Endothelial cell of umbilical vein (primary cell): ENCODE measurements at places on chromosomes 12 and 14. TPM values are rescaled to one million over a fixed set of nuclear protein-coding genes. Genes with fewer than 3 reads are reported as not detected.

DNA sequence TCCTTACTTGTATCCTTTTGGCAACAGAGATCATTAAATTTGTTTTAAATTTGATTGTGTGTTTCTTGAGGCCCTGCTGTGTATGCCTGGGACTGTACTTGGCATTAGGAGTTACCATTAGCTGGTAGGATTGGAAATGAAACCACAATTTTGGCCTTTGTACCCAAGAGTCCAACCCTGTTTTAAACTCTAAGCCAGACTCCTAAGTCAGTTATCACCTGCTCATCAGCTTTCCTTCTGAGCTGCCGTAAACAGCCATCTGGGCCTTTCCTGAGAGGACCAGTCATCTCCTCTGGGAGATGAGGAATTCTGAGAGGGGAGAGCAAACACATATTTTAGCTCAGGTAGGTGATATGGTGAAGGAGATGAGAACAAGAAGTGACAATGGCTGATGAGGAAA lies 74.3 kb upstream of the SRSF5 start:
- no peak for DNase-seq

The IL31 gene
- total RNA-seq, result not detected in 2 replicates

- no peak for DNase-seq
These were observed 114.8 kb upstream of the LHX5 start for GRCh38 chr12:113586461-113586860.

- no peak for DNase-seq
These were observed 6.9 kb upstream of the SLC11A2 start for GRCh38 chr12:51033048-51033447.

- no peak for DNase-seq
These were observed 183.5 kb upstream of the CAND1 start for GRCh38 chr12:67085699-67086098.

DNA sequence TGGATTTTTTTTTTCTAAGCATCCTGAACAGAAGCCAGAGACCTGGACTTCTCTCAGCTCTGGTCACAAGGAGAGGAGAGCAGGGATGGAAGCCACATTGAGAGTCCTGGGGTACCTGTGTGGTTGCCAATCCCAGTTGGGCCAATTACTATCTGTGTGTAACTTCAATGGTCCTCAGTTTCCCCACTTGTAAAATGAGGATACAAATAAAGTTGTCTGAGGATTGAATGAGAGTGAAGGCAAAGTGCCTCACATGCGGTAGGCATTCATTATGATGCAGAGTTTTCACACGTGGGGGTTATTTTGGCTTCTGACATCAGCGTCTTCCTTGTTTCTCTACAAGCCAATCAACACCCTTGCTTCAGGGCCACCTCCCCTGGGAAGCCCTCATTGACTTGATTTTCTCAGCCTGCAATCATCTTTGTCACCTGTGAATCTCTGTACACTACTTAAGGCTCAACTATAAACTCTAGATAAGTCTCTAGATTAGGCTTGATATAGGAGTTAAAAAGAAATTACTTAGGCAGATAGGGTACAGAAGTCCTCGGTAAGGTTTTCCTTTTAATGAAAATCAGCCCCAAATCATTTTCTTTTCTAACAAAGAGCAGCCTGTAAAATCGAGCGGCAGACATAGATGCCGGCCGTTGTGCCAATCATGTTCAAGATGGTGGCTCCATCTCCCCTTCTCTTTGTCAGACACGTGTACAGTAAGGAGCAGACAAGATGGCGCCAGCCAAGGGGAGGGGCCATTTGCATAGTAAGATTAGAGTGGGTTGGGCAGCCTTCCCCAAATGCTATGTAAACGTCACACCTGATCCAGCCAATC lies 37.8 kb upstream of the FICD start:
- DNase-seq, result no peak

GRCh38 chr12:78095623-78096022 lies 264.9 kb downstream of the NAV3 start:
- no peak for DNase-seq

- DNase-seq, result no peak
These were observed 24.1 kb upstream of the ATP2A2 start for GRCh38 chr12:110256780-110257431.

The BRI3BP gene
- total RNA-seq, result 8.2 and 8.3 TPM in 2 replicates

DNA sequence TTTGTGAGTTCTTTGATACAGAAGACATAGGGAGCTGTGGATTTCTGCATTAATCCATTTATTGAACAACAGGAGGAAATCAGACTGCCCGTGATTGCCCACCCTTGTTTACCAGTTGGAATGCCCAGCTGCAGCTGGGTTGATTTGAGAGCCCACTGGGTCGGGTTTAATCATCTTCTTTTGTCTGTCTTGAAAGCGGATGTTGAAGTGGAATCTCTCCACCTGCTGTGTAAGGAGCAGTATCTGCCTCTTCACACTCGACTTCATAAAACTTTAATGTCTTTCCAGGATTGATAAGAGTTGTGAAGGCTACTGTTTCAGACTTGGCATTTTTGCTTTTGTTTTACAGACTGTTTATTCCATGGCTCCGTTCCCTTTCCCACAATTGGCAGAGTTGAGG lies 39.9 kb downstream of the TBC1D30 start:
- no peak for DNase-seq

DNA sequence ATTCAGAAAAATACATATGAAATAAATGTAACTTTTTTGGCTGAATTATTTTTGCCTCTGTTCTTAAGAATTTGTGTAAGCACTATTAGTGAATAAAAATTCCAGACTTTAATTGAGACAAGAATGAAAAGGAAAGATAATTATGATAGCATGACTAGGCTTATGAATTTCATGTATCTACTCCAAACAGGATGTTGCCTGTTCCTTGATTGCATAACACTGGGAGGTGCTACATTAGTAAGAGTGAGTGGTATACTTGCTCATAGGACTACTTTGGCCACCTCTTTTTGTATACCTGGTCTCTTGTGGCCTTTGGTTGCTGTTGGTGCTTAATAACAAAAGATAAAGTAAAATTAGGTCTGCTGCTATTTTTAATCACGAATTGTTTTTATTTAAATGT lies 112.8 kb downstream of the NAV3 start:
- peak; percentile 64 for DNase-seq

DNA sequence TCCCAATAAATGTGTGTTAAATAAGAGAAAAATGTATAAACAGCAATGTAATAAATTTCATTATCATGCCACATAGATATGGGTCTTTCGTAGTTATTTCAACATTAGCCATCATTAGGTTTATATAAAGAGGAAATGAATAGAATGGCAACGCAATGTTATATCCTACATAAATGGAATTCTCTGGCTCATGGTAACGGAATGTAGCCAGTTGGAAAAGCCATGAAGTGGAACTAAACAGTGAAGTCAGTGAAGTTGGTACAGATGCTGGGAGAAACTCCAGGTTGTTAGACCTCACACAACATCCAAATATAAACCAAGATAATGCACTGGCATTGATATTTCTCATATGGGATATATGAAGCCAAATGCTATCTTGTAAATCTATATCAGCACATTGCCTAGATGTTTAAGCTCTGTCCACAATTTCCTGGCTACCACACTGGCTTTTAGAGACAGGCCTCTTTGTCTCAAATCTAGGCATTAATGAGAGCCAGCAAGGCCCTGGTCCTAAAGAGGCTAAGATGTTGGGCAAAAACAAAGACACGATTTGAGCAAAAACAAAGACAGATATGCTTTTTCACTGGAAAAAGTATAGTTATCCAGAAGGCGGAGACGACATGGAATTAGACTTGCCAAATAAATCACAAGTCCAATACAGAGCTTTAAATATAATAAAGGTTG lies 861.0 kb downstream of the RPS29 start:
- no peak for DNase-seq

The BHLHE41 gene
- total RNA-seq, result 0.07 and 0.24 TPM in 2 replicates

GRCh38 chr14:58629281-58629680 lies 8.5 kb upstream of the DACT1 start:
- DNase-seq, result no peak

- DNase-seq, result no peak
These were observed 91.3 kb downstream of the TSPAN9 start for GRCh38 chr12:3168223-3169221.

The KRT3 gene
- total RNA-seq, result not detected in 2 replicates

DNA sequence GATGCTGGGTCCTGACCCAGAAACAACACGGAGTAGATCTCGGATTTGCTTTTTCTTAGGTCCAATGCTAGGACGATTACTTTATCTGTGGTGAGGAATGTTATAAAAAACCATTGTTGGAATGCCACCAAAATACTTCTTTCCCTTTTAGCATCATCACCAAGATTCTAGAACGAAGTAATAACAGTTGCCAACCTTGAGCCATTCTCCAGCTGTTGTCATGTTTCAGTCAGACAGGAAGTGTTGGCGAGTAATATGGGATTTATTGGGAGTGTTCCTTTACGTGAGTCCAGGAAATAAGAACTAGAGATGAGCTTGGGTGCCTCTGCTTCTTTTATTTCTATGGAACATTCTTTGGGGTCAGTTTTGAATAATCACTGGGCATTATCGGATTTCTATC lies 892.9 kb downstream of the DIO2 start:
- DNase-seq, result no peak

DNA sequence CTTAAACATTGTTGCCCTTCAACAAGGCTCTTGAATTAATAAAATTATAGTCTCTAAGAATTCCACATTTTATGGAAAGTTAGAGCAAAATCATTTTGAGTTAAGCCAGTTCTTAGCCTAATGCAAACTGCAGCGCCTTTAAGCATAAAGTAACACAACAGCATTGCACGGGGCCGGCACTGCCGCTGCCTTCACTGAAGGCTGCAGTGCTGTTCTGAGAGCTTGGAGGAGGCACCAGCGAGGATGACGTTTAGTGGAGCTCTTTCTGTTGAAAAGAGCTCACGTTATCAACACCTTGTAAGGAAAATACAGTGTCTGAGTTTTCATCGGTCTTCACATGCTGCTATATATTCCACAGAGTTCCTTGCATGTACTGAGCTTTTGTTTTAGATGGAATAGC lies 38.3 kb upstream of the DYNC1H1 start:
- no peak for DNase-seq

DNA sequence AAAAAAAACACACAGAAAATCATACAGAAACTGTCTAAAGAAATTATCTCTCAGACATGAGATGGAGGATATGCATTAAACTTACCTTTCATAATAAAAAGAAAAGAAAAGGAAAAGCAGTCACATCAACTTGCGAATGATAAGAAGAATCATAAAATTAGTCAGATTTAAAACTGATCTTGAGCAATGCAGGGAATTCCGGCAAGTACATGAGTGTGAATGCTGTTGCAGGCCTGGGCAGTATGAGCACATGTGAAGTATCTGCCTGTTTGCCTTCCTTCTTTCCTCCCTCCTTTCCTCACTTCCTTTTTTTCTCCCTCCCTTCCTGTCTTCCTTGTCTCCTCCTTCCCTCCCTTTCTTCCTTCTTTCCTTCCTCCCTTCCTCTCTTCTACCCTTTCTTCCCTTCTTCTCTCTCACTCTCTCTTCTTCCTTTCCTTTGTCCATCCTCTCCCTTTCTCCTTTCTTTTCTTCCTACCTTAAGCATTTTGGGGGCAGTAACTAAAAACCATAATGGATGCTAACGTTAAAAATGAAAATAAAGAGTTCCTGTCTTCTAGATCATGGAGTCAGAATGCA lies 38.5 kb upstream of the SLC6A15 start:
- DNase-seq, result no peak

DNA sequence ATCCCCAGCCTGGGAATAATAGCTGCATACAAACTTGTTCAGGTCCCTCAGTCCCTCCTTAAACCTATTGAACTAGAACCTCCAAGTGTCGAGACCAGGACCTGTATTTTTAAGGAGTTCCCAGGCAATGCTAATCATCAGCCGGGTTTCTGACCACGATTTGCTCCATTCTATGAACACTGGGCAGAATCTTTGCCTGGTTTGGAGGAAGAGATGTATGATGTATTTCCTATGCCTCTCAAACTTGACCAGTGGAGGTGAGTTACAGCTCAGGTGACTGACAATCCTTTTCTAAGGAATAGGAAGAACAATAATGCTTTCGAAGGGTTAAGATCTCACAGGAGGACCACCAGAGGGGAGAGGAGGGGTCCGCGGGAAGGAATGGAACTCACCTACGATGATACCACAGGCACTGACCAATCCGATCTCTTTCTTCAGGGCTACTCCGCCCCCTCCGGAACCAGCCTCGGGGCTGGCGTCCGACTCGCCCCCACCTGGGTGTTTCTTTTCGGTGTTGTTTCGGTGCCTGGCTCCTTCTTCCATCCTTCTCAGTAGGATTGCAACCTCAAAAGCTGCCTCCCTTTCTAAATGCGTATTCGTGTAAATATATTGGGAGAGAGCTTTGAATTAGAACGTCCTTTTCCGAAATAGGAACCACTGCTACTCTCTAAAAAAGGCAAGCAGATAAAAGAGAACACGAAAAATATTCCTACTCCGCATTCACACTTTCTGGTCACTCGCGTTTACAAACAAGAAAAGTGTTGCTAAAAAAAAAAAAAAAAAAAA lies 895 bp downstream of the SLC7A8 start:
- DNase-seq, result peak; percentile 16

The ACSM4 gene
- not detected in 2 replicates for total RNA-seq

GRCh38 chr12:62658910-62659309 lies 192.3 kb downstream of the MON2 start:
- peak; percentile 49 for DNase-seq

DNA sequence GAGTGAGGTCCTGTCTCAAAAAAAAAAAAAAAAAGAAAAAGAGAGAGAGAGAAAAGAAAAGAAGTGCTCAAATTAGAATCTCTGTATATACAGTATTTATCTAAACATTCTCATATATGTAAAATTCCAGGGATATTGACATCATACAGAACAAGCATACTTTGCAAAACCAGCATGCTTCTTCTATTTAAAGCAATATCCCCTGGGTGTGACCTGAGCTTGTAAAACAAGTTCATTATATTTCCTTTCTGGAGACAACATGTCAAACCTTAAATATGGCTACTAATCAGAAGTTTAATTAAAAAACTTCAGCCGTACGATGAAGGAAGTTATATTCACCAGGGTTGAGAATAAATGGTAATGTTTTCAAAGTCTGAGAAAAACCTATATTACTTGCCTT lies 175.8 kb upstream of the HMGA2 start:
- no peak for DNase-seq

DNA sequence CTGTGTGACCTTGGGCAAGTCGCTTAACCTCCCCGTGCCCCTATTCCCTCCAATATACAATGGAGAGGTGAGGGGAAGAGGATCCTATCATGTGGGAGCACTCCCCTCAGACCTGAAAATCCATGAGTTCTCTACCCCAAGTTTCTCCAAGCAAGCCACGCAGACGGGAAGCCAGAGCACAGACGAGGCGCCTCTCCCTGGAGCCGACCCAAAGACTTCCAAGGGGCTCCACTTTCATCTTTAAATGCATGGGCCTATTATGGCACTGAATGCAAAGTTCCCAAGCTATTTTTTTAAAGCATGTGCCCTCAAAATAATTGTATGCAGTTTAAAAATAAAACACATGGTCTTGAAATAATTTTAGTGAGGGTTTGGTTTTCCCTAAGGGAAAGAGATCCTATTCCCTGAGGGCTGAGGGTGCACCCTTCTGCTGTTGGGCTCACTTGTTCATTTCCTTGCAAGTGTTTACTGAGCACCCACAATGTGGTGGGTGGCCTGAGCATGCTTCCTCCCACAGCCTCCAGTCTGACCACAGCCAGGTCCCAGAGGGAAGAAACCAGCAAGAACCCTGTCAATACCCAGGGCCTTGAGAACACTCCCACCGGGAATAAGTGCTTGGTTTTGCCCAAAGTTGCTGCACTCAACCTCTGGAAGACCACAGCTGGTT lies 14.6 kb downstream of the CMKLR1 start:
- no peak for DNase-seq

GRCh38 chr12:117231750-117232149 lies 41.5 kb upstream of the FBXO21 start:
- no peak for DNase-seq
